ENCODE measurements at places on chromosomes 3 and 15.

- DNase-seq, result no peak
These were observed 128.1 kb upstream of the ADPGK start for GRCh38 chr15:72911626-72912025.

GRCh38 chr15:50315814-50316630 lies 39.0 kb downstream of the GABPB1 start:
- DNase-seq, result no peak

DNA sequence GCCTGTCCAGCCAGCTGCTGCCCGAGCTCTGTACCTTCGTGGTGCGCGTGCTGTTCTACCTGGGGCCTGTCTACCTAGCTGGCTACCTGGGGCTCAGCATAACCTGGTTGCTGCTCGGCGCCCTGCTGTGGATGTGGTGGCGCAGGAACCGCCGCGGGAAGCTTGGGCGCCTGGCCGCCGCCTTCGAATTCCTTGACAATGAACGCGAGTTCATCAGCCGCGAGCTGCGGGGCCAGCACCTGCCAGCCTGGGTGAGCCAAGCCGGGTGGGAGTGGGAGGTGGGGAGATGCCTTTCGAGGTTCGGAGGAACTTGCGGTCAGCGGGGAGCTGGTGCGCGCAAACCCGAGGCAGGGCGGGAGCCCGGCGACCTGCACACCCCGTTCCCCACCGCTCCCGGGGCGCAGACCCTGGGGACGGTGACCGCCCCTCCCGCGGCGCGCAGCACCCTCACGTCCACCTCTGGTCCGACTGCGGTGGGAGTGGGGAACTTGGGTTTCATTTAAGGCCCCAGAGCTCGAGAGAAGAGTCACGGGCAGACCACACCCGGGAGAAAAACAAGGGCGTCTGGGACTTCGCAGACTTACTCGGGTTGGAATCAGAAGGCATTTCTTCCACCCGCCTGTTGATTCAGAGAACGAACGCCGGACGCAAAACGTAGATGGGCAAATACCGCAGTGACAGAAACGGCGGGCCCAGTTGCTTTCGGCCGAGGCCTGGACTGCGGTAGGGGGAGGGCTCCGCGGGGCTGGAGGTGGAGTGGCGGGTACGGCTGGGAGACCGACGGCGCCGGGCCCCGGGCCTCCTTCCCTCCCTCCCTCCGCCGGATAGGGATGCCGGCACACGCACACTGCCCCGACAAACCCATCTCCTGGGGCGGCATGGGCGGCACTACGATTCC lies 708 bp downstream of the ESYT3 start:
- DNase-seq, result no peak

DNA sequence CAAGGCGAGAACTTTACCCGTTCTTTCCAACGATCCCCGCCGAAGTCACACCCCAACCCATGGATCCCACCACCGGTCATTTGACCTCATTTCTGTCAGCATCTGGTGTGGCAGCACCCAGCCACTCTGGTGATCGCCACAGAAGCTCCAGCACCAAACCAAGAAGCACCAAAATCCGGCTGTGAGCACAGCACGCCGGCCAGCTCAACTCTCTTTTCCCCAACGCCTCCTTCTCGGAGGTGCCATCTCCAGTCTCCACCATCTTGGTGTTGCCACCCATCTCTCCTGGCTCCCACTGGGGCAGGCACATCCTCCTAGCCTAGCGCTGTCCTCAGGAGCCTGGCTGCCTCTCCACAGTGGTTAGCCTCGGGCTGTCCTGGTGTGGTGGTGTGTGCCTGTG lies 6.5 kb downstream of the MUC4 start:
- DNase-seq, result no peak

GRCh38 chr3:126472277-126473006 lies 3.2 kb downstream of the ZXDC start:
- peak; percentile 75 for DNase-seq

GRCh38 chr3:58464866-58465265 lies 27.0 kb upstream of the KCTD6 start:
- no peak for DNase-seq

- no peak for DNase-seq
These were observed 9.0 kb upstream of the RPS17 start for GRCh38 chr15:82549199-82549665.

GRCh38 chr15:87761736-87762509 lies 494.6 kb downstream of the NTRK3 start:
- peak; percentile 24 for DNase-seq

- DNase-seq, result no peak
These were observed 16.2 kb upstream of the ITGA11 start for GRCh38 chr15:68447976-68448755.

- DNase-seq, result no peak
These were observed 203.7 kb downstream of the ABHD5 start for GRCh38 chr3:43894176-43895049.

GRCh38 chr15:48596415-48596814 lies 49.1 kb downstream of the FBN1 start:
- DNase-seq, result no peak

- DNase-seq, result no peak
These were observed 29.6 kb downstream of the RGMA start for GRCh38 chr15:93059442-93059841.

DNA sequence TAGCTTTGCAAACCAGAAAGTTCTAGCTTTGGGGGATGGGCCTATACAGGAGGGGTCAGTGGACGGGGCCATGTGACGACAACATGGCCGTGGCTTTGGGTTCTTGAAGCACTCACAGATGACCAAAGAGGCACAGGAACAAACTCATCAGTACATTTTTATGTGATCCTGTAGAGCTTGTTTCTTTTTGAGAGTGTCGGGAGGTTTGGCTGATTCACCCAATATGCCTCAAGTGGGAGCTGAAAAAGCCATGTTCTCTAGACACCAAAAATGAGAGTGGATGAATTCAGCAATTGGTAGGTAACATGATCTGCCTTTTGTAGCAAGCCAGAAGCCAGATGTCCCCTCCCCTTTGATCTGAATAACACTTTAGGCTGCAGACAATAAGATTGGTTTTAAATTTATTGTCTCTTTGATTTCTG lies 30.1 kb downstream of the GREM1 start:
- no peak for DNase-seq

- DNase-seq, result no peak
These were observed 172.6 kb downstream of the P3H2 start for GRCh38 chr3:189947948-189948723.

DNA sequence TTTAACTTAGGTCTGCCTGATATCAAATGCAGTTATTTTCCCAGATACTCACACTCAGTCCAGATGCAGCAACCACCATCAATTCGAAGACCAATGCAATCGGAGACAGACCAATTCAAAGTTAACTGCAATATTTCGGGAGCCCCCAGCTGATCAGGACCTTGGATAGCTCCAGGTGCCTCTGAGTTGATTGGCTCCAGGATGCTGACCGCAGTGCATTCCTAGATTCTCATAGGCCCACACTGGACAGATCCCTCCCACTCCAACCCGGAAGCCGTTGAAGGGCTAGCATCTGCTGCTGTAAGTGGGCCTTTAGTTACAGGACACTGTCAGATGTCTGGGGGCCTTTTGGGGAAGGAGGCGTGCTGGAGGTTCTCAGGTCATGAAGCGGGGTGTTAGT lies 89.5 kb upstream of the ATP2B2 start:
- peak; percentile 11 for DNase-seq

- DNase-seq, result no peak
These were observed 402.4 kb upstream of the PDZRN3 start for GRCh38 chr3:74027121-74027520.

GRCh38 chr3:38549486-38549885 lies 53.3 kb downstream of the EXOG start:
- DNase-seq, result no peak

DNA sequence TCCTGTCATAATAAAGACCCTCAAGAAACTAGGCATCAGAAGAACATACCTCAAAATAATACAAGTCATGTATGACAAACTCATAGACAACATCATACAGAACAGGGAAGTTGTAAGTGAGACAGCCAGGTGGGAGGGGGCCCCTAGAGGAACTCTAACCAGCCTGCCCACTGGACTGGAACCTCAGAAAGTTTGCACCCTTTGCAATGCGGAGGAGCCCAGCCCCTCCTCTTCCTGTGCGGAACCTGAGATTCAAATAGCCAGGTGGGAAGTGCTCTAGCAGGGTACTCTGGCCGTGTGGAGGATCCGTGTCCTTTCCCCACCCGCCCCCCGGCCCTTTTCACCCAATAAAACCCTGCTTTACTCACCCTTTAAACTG lies 387.0 kb upstream of the CBLB start:
- DNase-seq, result peak; percentile 57

DNA sequence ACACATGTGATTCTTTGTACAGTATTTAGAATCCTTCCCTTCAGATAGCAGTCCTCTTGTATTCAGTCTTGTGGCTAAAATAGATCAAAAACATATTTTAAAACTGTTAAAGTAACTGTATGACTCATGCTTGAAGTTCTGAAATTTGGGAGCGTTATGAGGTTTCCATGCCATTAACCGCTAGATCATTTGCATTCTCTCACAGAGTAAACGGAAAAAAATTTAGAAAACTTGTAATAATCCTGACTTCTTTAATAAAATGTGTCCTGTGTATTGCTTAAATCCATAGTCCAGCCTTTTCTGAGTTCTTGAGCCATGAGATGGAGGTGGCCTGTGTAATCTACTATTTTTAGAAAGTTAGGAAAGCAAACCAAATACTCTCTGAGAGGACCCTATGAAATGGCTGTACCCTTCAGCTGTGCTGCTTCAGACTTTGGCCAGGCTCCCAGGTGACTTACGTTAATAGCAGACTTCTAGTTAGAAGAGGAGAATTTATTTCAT lies 33.8 kb downstream of the MBNL1 start:
- no peak for DNase-seq

DNA sequence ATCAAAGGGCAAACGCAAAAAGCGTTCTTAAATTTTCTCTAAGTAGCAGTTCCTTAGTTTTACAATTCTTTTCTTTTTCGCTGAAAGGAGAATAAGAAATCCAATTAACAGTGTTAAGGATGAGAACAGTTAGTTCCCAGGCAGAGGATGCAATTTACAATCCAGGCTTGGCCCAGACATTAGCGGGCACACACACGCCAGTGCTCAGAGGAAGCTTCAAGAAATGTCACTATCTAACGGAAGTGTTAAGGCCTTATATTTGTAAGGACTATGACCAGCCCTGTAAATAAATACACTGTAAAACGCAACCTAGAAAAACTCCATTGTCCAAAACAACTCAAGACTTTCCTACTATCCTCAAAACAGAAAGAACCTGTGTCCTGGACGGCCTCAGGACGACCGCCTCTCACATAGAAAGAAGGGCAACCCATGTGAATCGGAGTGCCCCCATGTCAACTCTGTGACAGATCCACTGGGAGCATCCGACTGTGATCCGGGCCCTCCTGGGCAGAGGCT lies 1.3 kb downstream of the ACAP2 start:
- no peak for DNase-seq

DNA sequence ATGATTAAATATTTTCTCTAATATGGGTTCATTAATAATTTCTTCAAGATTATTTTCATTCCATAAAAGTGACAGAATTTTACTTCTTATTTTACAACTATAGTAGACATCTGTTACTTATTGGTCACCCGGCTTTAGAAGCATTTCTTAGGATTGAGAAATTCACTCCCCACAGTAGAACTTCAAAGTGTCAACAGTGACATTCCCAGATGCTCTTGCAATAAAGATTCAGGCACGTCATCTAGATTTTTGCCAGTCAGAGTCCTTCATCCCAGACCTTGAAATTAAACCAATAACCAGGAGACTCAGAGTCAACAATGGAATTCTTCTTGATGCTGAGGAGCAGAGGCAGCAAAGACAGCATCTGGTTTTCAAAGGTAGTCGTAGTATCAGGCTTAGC lies 190.8 kb downstream of the VGLL3 start:
- no peak for DNase-seq

- no peak for DNase-seq
These were observed 31.5 kb downstream of the CRTAP start for GRCh38 chr3:33145221-33145900.

DNA sequence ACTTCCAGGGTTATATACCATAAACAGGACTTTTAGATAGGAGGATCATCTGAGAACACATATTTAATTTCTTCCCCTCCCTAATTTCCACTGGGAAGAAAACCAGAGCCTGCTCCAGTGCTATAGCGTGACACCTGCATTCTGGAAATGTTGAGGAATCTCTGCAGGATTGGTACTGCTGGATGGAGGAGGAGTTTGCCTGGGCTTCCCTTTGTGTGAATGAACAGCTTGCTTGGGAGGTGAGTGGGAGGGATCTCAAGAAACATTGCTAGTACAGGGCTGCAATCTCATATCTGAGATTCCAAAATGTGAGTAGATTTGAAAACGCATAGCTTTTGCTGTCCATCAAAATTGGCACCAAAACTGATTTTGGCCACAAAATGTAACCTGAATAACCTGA lies 295.9 kb upstream of the RGMA start:
- DNase-seq, result no peak

DNA sequence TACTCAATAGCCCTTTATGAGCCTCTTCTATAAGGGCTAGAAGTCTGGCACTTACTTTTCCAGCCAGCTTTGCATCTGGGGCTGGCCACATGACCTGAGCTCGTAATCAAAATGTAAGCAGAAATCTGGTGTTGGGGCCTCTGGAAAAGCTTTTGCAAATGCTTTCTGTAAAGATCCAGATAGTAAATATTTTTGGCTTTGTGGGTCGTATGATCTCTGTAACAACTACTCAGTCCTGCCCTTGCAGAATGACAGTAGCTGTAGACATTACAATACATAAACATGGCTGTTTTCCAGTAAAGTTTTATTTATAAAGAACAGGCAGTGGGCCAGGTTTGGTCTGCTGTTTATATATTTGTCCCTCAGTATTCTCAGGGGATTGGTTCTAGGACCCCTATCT lies 46.2 kb upstream of the THRB start:
- DNase-seq, result no peak

DNA sequence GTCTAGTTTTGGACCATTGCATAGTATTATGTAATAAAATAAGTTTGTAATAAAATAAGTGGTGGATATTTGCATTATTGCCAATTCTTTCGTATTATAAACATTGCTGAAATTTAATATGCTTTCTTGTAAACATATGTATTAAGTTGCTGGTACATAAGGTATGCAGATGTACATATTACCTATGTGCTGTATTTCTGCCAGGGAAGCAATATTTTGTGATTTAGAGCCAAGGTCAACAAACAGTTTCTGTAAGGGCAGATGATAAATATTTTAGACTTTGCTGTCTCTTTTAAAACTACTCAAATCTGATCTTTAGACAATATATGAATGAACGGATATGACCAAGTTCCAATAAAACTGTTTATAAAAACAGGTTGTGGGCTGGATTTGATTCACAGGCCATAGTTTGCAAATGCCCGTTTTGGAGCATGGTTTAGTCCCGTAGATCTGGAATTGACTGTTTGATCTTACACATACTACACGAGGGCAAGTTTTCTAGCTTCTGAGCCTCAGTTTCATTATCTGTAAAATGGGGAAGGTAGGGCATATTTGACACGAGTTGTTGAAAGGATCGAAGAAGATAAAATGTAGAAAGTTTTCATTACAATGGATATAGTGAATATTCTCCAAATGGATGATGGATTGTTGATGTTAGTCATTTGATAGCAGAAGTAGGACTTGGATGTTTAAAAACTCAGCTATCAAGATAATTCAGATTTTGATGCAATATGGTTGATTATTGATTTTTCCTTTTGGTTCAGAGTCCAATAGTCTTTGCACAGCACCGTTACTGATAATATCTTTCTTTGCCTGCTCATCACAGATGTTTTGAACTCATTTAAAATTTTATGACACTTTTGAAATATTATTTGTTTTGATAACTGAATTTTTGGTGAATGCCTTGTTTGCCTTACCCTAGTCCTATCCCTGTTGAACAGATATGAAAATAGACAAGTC lies 394.6 kb downstream of the FEZF2 start:
- DNase-seq, result no peak

- no peak for DNase-seq
These were observed 9.8 kb downstream of the KCNMB2 start for GRCh38 chr3:178546079-178546478.

- DNase-seq, result no peak
These were observed 683.5 kb downstream of the NR2F2 start for GRCh38 chr15:97014001-97014400.

Measured in CD4-positive, alpha-beta T cell treated with Interferon gamma for 1 hour (primary cell).